Esophagus squamous epithelium (tissue), 5 donors: ENCODE measurements at places on chromosomes 4 and X. TPM values are rescaled to one million over a fixed set of nuclear protein-coding genes. Genes with fewer than 3 reads are reported as not detected.

The PRKG2 gene
- 0.91 TPM for total RNA-seq

DNA sequence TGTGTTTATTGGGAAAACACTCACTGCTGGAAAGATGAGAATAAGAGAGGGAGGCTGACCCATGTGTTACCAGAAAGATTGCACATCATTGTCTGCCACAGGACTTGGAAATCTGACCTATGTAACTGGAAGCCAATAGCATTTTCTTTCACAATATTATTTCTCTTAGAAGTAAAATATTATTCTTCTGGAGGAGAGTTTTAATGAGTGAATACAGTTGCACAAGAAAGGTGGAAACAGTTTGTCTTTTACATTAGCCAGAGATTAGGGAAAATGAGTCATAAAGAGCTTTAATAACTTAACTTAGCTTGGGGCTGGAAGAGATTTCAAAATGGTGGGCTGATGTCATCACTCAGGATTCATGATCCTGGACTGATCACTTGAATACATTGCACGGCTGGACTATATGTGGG, 31.5 kb upstream of the LNX1 start:
- H3K4me1 ChIP-seq, result peaks cover 36% of the 10 kb centered on the region
- no peaks in the 10 kb centered on the region for H3K36me3 ChIP-seq
- no peak overlapping the region for H3K27ac ChIP-seq
- H3K4me3 ChIP-seq, result no peak overlapping the region
- no peaks in the 10 kb centered on the region for H3K27me3 ChIP-seq

DNA sequence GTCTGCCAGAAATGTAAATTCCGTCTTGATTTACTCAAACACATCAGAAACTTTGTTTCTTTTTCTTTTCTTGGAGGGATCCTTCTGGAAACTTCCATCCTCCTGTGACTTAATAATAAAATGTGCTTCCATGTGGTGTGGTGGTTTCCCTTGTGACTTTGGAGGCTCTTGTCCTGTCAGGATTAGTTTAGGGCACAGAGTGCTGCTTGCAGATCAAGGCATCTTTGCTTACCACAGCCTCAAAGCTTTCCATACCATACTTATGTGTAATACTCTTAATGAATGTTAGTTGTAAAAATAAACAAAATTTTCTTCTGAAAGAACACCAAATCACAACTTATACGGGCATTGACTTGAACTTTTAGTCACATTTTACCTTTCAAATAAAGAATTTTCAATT, 27.4 kb downstream of the GBA3 start:
- no peak for DNase-seq
- no peaks in the 10 kb centered on the region for H3K27me3 ChIP-seq
- H3K27ac ChIP-seq, result no peak overlapping the region
- H3K4me1 ChIP-seq, result no peaks in the 10 kb centered on the region

DNA sequence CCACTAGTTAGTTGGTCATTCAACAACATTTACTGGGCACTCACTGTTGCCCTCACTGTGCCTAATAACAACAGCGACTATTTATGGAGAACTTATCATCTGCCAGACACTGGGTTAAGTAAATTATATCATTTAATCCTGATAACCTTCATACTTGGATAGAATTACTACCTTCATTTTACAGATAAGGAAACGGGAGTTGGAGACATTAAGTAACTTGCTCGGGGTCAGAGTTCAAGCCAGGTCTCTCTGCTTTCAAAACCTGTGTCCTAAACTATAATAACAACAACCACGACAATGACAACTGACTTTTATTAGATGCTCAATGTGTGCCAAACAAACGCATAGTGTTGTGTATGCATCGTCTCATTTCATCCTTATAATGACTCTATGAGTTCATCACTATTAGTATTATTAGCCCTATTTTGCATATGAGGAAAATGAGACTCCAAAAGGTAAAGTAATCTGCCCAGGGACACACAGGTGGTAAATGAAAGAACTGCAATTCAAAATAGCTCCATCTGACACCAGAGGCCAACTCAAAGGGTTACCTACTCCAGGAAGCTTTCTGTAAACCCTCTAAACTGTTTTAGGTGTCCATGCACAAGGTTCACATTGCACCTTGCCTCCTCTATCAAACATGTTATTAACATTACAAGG, 98.4 kb upstream of the ACSL4 start:
- no peak overlapping the region for H3K4me3 ChIP-seq
- no peaks in the 10 kb centered on the region for H3K27me3 ChIP-seq
- no peaks in the 10 kb centered on the region for H3K36me3 ChIP-seq

GRCh38 chrX:20231598-20231997, 35.1 kb downstream of the RPS6KA3 start:
- no peak overlapping the region for H3K27ac ChIP-seq
- no peaks in the 10 kb centered on the region for H3K4me1 ChIP-seq
- no peaks in the 10 kb centered on the region for H3K27me3 ChIP-seq
- H3K4me3 ChIP-seq, result no peak overlapping the region
- no peak for DNase-seq
- H3K36me3 ChIP-seq, result no peaks in the 10 kb centered on the region

DNA sequence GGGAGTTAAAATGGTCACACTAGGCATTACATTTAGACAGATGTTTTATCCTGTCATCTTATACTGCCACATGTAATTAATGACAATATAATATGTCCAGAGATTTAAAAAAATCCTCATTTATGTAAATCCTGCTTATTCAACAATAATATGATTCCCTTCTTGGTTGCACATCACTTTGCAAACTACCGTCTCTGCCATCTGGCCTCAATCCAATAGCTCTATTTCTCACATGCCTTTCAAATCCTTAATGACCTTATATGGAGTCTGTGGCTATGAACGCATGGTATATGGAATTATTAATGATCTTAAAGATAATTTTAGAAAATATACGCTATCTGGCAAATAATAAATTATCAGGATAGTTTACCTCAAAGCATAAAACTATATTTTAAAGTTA, 144.5 kb downstream of the NPNT start:
- H3K27me3 ChIP-seq, result no peaks in the 10 kb centered on the region
- no peak overlapping the region for H3K4me3 ChIP-seq
- H3K36me3 ChIP-seq, result no peaks in the 10 kb centered on the region
- no peak overlapping the region for H3K27ac ChIP-seq
- peaks cover 8% of the 10 kb centered on the region for H3K4me1 ChIP-seq
- no peak for DNase-seq

DNA sequence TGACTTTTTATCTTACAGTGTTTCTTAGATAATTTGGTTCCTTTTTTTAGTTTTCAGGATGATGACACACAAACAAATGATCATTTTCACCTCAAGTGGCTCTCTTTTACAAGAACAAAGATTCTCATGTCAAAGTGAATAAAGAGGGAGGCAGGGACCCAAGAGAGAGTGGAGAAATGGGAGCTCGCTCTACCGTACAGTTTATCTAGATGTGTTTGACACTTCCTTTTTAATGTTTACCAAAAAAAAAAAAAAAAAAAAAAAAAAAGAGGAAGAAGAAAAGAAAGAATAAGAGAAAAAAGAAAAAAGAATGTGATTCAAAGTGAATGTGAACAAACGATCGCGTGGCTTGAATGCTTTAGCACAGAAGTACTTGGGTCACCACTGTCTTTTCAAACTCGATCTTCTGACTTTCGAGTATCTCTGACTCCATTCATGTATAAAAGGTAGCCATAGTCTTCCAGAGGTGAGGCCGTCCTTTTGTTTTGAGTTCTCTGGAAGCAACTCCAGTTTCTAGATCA, 75.6 kb upstream of the GRXCR1 start:
- H3K4me3 ChIP-seq, result no peak overlapping the region
- H3K27ac ChIP-seq, result no peak overlapping the region
- no peak for DNase-seq
- H3K4me1 ChIP-seq, result no peaks in the 10 kb centered on the region
- no peaks in the 10 kb centered on the region for H3K27me3 ChIP-seq
- H3K36me3 ChIP-seq, result no peaks in the 10 kb centered on the region

The DDIT4L gene
- 0.22 TPM for total RNA-seq

- H3K27ac ChIP-seq, result no peak overlapping the region
- no peak overlapping the region for H3K4me3 ChIP-seq
- DNase-seq, result no peak
- H3K36me3 ChIP-seq, result no peaks in the 10 kb centered on the region
Measured at GRCh38 chrX:108464604-108465003, 25.0 kb downstream of the COL4A5 start.

The TEC gene
- total RNA-seq, result 6.1 TPM

DNA sequence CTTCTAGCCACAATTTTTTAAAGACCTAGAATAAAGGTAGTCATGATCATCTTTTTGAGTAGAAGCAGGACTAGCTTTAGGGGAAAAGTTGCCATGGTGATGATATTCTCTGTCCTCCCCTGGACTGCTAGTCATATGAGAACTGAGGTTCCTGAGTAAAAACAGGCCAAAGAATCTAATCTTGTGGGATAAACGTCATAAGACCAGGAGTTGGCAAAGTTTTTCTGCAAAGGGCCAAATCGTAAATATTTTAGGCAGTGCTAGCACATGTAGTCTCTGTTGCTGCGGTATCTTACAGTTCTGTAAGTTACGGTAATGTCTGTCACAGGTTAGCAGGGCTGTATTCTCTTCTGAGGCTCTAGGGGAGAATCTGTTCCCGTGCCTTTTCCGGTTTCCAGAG, 3.4 kb downstream of the PRPS2 start:
- H3K27me3 ChIP-seq, result no peaks in the 10 kb centered on the region
- DNase-seq, result no peak
- no peaks in the 10 kb centered on the region for H3K4me1 ChIP-seq
- H3K4me3 ChIP-seq, result no peak overlapping the region

- no peaks in the 10 kb centered on the region for H3K4me1 ChIP-seq
- no peaks in the 10 kb centered on the region for H3K27me3 ChIP-seq
- H3K27ac ChIP-seq, result no peak overlapping the region
- DNase-seq, result no peak
- H3K36me3 ChIP-seq, result no peaks in the 10 kb centered on the region
- no peak overlapping the region for H3K4me3 ChIP-seq
Measured at GRCh38 chr4:136562834-136563233, 969.5 kb downstream of the PCDH18 start.

DNA sequence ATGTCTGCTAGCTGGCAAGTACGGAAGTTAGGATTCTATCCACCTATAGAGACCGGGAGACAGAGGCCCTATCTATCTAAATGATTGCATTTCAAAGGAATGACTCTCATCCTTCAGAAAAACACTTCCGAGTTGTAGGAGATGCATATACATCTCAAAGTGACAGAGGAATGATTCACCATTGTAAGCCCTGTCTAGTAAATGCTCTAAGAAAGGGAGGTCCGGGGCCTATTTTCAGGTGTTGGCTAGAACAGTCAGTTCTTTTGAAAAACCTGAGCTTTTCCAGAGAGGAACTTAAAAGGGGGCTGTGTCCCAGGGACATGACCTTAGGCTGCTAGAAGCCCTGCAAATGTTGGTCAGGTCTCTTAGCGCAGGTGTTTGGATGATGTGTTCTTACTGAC, 262.9 kb upstream of the IL1RAPL1 start:
- no peaks in the 10 kb centered on the region for H3K4me1 ChIP-seq
- H3K27me3 ChIP-seq, result no peaks in the 10 kb centered on the region
- H3K4me3 ChIP-seq, result no peak overlapping the region
- no peak for DNase-seq

The XG gene
- 16.9 TPM for total RNA-seq

GRCh38 chr4:106334741-106335470, 18.6 kb downstream of the AIMP1 start:
- H3K36me3 ChIP-seq, result peaks cover 16% of the 10 kb centered on the region
- H3K27me3 ChIP-seq, result no peaks in the 10 kb centered on the region
- DNase-seq, result no peak
- no peaks in the 10 kb centered on the region for H3K4me1 ChIP-seq
- H3K27ac ChIP-seq, result no peak overlapping the region

- no peak overlapping the region for H3K4me3 ChIP-seq
- no peak for DNase-seq
- no peaks in the 10 kb centered on the region for H3K36me3 ChIP-seq
- no peak overlapping the region for H3K27ac ChIP-seq
Measured at GRCh38 chrX:19739683-19740082, 147.7 kb downstream of the SH3KBP1 start.

The PABPC1L2A gene
- total RNA-seq, result not detected

GRCh38 chrX:46279925-46280313, 265.3 kb downstream of the ZNF674 start:
- DNase-seq, result no peak
- no peaks in the 10 kb centered on the region for H3K36me3 ChIP-seq
- H3K27ac ChIP-seq, result no peak overlapping the region
- H3K4me1 ChIP-seq, result no peaks in the 10 kb centered on the region
- H3K4me3 ChIP-seq, result no peak overlapping the region

The AFF1 gene
- total RNA-seq, result 22.9 TPM

GRCh38 chr4:187209921-187210613, 486.4 kb upstream of the FAT1 start:
- H3K36me3 ChIP-seq, result no peaks in the 10 kb centered on the region
- DNase-seq, result no peak
- no peaks in the 10 kb centered on the region for H3K27me3 ChIP-seq
- H3K4me3 ChIP-seq, result no peak overlapping the region
- H3K27ac ChIP-seq, result no peak overlapping the region

GRCh38 chr4:77662396-77662795, 56.8 kb downstream of the CXCL13 start:
- no peak for DNase-seq
- no peaks in the 10 kb centered on the region for H3K4me1 ChIP-seq
- no peaks in the 10 kb centered on the region for H3K36me3 ChIP-seq

The MAGEB1 gene
- total RNA-seq, result not detected

The ENAM gene
- total RNA-seq, result not detected

The CT55 gene
- total RNA-seq, result not detected

DNA sequence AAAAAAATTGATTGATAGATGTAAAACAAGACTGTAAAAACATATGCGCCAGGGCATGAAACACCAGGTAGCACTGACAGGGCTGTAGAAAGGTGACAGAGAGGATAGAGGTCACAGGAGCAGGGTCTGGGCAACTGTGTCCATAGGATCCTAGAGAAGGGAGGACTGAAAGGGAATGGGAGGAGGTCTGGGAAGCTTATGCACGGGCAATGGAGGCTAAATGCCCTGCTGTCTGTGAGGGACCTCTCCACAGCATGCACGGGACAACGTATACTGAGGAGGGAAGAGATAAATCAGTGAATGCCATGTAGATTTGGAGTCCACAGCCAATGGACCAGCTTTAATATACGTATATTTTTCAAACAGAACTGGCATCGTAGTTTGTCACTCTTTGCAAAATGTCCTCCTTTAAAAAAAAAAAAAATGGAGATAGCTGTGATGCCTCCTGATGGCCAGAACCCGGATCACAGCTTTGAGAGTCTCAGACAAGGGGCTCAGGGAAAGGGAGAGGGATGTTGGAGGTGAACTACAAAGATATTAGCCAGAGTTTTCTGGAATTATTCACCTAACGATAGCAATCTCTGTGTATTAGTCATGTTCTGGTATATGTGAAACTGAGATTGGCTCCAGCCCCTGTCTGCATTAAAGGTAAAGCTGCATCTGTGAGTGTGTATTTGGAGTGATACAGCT, 16.0 kb downstream of the RAB40A start:
- H3K27ac ChIP-seq, result peak overlapping the region; percentile 33
- no peaks in the 10 kb centered on the region for H3K27me3 ChIP-seq
- H3K4me1 ChIP-seq, result no peaks in the 10 kb centered on the region
- no peak overlapping the region for H3K4me3 ChIP-seq
- no peak for DNase-seq
- no peaks in the 10 kb centered on the region for H3K36me3 ChIP-seq

The HGFAC gene
- not detected for total RNA-seq

The FSTL5 gene
- total RNA-seq, result not detected

The MID2 gene
- total RNA-seq, result 17.4 TPM

GRCh38 chrX:27619459-27619858, 29.3 kb downstream of the DCAF8L2 start:
- H3K27me3 ChIP-seq, result no peaks in the 10 kb centered on the region
- H3K4me3 ChIP-seq, result no peak overlapping the region
- DNase-seq, result no peak
- H3K27ac ChIP-seq, result no peak overlapping the region
- no peaks in the 10 kb centered on the region for H3K4me1 ChIP-seq
- H3K36me3 ChIP-seq, result no peaks in the 10 kb centered on the region

GRCh38 chr4:151276787-151277562, at the start of gene PRSS48:
TSS of gene PRSS48 (plus strand) at chr4:151277161. CDS start at chr4:151277173, 12 bp downstream.
- H3K4me1 ChIP-seq, result no peaks in the 10 kb centered on the region
- no peaks in the 10 kb centered on the region for H3K36me3 ChIP-seq
- H3K27ac ChIP-seq, result no peak within 1 kb of the TSS
- DNase-seq, result no peak

The TLR10 gene
- total RNA-seq, result 0.09 TPM
